ENCODE measurements at places on chromosomes 2 and 18.

DNA sequence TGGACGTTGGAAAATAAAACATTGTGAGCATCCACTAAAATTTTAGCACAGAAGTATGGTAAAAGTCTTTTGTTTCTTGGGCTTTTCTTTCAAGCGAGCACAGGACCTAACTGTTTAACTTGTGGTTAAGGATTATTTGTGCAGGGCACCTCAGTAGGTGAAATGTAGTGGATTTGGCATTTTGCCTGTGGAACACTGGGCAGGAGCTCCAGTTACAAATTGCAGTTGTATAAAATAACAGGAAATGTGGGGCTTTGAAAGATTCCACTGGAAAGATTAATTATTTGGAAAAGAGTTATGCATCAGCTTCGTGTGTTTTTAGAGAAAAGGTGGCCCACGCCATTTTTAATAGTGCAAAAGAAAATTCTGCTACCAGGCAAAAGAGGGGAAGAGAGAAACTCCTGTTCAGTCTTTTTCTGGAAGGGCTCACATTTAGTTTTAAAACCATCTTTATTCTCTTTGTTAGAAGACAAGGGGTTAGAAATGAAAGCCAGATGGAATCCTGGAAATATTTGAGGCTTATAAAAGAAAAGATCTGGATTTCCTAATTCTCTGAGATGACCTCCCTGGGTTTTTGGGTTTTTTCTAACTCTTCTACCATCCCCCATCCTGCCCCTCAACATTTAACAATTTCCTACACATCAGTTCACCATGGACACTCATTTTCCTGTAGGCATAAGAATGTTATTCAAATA, 144.3 kb upstream of the SERTAD2 start:
- no peak for DNase-seq

- DNase-seq = no peak
Measured at GRCh38 chr2:16378031-16378430, 287.6 kb downstream of the CYRIA start.

- no peak for DNase-seq
Measured at GRCh38 chr2:113922335-113922734, 32.4 kb downstream of the ACTR3 start.

DNA sequence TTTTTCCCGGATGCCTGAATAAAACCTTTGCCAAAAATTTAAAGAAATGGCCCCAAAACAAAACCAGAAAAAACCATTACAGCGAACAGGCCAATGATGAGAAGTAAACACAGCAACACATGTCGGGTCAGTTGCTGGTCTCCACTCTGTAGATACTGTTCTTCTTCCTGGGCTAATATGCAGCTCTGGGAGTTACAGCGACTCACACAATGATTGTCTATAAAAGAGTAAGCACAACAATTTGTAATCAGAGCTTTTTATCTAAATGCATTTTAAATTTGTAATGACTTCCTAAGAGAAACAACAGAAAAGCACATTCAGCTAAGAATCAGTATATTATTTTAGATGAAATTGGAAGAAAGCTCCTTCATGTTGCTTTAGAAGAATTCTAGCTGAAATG, 40.3 kb downstream of the GPR155 start:
- DNase-seq = no peak
